Fibroblast of skin of right quadriceps (primary cell): ENCODE measurements at places on chromosomes 16 and 17.

GRCh38 chr17:9868552-9868951, 36.5 kb downstream of the RCVRN start:
- no peak for DNase-seq

GRCh38 chr16:89922477-89922883, 662 bp upstream of the TUBB3 start:
- DNase-seq: peak; percentile 93

DNA sequence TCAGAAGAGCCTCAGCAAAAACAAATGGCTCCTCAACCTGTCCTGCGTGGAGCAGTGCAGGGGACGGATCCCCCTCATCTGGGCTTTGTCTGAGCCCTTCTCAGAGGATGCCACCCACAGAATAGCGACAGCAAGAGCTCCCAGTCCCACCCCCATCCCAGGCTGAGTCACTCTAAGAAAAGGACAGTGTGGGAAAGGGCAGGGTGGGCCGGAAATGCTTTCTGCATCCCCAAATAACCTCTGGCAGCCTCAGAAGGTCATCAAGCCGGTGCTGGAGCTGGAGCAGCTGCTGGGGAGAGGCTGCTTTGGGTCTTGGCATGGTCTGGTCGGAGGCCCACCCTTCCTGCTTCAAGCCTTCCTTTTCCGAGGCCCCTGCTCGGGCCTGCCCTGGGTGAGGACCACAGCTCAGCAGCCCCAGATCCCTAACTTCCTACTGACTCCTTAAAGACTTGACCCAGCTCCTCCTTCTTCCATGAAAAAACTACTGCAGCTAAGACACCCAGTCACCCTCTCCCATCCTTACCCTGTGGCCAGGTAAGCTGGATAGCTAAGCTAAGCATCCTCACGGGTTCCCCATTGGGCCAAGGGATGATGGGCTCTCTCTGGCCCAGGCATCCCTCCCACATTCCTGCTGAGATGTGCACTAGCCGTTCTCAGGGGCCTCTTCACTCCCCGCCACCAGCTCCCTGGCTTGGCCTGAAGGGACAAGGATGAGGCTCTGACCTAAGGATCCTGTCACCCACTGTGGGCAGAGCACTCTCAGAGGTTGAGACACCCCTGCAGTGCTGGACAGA, 8.7 kb downstream of the SLC12A4 start:
- DNase-seq: peak; percentile 14

DNA sequence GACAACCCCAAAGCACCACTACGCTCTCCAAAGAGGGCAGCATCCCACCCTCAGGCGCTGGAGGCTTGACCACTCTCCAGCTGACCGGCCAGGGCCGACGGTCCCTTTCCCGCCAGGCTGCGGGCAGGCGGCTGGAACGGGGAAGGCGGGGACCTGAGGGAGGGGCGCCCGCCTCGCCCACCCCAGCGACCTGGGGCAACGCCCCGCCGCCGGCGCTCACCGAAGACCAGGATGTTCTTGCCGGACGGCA, 431 bp downstream of the DYNC1LI2 start:
- DNase-seq: no peak

DNA sequence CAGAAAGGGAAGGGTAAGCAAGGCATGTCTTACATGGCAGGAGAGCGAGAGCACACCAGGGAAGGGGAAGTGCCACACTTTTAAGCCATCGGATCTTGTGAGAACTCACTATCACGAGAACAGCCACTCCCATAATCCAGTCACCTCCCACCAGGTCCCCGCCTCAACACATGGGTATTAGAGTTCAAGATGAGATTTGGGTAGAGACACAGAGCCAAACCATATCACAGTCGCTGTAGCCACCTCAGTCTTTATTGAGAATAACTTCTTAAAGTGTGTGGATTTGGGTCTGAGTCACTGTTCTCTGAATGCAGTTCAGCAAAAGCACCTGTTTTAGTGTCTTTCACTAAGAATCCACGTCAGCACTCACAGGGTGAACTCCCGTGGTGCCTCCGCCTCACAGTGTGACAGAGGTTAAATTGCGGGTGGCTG, 195.2 kb upstream of the CHMP6 start:
- DNase-seq: no peak

DNA sequence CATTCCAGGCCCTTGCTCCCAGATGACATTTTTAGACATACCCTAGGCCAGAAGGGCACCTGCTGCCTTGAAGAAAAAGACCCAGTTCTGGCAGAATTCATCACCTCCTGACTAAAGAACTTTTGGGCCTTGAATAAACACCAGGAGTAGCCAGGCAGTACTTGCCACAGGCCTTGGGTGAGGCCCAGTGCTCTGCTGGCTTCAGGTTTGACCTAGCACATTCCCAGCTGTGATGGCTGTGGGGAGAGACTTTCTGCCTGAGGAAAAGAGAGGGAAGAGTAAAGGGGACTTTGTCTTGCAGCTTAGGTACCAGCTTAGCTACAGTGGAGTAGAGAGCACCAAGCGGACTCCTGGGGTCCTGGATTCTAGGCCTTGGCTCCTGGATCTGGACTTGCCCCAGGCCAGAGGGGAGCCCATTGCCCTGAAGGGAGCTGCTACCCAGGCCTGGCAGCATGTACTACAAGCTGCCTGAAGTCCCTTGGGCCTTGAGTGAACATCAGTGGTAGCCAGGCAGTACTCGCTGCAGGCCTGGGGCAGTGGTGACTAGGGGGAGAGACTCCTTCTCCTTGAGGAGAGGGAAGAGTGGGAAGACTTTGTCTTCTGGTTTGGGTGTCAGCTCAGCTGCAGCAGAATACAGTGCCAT, 44.3 kb downstream of the ABCA8 start:
- no peak for DNase-seq

- no peak for DNase-seq
These were observed 34.9 kb downstream of the ARHGAP17 start for GRCh38 chr16:24980077-24980793.

- DNase-seq: no peak
These were observed 661 bp downstream of the LRRC3C start for GRCh38 chr17:39927929-39928857.

- no peak for DNase-seq
These were observed 2.5 kb upstream of the C16orf87 start for GRCh38 chr16:46833460-46833800.

GRCh38 chr17:44209786-44210341, 9.6 kb downstream of the UBTF start:
- DNase-seq: no peak

DNA sequence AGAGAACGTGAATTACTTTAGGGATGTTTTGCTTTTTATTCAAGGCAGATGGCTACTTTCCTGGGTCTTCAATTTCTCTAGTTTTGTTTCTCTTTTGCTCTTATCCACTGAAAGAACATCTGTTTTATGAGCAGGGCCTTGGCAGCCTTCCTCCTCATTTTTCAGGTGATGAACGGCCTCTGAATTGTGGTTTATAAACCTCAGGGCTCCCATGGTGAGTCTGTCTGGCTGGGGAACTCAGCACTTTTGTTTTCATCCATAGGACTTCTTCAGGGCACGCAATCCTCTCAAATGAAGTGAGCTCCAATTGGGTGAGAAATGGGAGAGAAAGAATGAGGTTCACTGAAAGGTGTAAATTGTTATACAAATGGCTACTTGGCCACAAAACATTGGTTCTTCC, 186.4 kb upstream of the ERCC4 start:
- no peak for DNase-seq

DNA sequence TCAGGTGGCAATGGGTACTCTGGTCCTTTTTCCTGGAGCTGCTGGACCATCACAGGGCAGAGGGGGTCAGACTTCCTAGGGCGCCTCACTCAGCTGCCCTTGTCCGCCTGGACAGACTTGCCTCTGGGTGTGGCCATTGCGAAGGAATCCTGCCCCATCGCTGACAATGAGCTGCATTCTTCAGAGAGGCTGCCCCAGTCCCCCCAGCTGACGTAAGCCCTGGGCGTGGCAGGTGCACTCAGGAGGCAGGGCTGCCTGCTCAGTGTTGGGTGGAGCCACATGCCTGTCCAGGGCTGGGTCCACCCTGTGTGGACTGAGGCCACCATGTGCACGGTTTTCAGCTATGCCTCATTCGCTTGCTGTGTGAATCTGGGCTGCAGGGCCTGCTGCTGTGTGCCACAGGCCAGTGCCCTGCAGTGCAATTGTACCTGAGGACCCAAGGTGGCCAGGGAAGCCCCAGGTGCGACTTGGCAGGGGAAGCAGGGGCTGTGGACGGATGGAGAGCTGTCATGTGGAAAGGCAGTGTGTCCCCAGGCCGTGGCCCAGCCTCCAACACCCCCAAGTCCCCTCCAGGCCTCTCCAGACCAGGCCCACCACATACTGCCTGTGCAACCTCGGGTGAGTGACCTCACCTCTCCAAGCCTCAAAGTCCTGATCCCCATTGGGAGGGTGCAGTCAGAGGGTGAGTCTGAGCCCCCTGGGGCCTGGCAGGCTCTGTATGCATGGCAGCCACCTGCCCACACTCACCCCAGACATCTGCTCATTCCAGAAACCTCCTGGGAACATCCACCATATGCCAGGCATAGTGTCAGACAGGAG, 14.0 kb upstream of the MPRIP start:
- DNase-seq: peak; percentile 39

DNA sequence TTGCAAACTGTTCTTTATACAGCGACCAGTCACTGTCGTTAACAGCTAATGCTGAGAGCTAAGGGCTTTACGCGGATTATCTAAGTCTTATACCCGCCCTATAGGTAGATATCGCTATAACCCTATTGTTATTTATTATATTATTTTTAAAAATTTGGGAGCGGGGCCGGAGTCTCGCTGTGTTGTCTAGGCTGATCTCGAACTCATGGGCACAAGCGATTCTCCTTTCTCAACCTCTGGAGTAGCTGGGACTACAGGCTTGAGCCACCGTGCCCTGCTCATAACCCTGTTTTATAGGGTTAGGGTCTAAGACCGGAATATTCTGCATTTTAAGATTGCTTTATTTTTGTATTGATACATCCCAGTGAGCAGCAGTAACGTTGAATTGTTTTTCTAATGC, 24.7 kb downstream of the DEF8 start:
- no peak for DNase-seq

- DNase-seq: no peak
These were observed 532.8 kb upstream of the SALL1 start for GRCh38 chr16:51683882-51684281.

DNA sequence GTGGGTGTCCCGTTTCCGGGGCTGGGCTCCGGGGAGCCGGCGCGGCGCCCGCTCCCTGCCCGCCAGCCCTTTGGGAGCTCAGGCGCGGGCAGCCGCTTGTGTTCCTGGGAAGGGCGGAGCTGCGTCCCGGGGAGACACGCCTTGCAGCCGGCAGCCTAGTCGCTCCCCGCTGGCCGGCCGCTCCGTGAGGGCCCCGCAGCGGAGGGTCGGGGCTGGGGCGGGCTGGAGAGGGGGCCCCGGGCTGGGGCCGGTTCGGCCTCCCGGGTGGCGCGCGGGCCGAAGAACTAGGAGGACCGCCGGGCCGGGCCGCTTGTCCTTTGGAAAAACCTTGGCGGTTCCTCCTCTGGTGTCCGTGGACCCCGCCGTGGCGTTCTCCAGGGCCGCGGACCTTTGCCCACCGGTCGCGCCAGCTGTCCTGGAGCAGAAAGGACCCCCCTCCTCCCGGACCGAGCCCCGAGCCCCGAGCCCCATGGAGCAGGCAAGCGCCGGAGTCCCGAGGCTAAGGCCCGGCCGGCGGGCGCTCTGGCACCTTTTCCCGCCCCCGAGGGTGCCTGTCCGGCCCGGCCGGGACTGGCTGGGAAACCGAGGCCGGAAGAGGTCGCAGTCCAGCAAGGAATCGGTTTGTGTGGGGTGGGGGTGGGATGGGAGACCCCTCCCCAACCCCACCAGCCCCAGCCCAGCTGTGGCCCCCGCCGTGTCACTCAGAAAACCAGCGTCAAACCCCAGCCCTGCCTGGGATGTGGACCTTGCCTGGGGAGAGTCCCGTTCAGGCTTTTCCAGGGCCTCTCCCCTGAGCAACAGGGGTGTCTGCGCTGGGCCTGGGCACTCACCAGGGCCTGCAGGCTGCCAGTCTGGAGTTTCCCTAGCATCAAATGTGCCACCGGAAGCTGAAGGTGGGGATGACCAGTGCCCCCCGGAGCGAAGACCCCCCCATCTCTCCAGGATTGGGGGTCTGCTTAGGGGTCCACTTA, 6.8 kb upstream of the TBC1D3B start:
- DNase-seq: peak; percentile 65

GRCh38 chr17:39804839-39805238, 59.3 kb downstream of the IKZF3 start:
- no peak for DNase-seq

- no peak for DNase-seq
These were observed 109.6 kb downstream of the CLEC16A start for GRCh38 chr16:11053916-11054460.

DNA sequence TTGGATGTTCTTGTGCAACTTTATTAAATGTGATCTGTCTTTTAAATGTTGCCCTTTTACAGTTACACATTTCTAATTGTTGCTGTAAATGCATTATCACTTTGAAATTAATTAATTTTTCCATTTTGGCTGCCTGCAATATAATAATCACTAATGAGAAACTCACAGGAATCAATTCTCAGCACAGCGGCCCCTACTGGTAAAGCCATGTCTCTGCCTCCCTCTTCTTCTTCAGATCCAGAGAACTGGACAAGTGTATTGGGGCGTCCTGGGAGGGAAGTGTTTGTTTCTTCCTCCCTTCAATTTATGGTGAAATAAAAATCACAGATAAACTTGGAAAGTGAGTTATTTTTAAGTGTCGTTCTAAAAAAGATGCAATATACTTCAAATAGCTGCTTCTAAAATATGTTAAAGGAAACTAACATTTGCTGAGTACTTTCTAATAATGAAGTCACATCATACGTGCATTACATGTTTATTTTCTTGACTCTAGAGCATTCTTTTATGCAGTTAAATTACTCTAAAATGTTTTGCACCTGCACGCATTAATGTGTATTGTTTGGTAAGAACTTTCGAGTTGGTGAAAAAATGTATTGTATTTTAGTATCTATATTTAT, 338.0 kb downstream of the WWOX start:
- DNase-seq: peak; percentile 2

DNA sequence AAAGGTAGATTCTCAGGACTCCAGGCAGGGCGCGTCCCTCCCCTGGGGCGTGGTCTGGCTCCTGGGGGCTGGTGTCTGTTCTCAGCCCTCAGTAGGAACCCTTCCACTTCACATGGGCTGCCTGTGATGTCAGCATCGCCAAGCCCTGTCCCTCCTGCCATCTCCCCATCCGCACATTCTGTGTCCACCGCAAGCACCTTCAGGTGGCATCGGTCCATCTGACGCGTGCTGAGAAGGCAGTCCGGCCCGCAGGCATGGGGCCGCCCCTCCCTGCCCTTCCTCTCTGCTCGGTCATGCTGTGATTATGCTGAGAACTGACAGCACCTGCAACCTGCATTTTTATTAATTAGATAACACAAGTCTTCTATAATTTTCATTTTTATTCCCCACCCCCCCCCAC, 12.7 kb upstream of the DNAH17 start:
- no peak for DNase-seq

DNA sequence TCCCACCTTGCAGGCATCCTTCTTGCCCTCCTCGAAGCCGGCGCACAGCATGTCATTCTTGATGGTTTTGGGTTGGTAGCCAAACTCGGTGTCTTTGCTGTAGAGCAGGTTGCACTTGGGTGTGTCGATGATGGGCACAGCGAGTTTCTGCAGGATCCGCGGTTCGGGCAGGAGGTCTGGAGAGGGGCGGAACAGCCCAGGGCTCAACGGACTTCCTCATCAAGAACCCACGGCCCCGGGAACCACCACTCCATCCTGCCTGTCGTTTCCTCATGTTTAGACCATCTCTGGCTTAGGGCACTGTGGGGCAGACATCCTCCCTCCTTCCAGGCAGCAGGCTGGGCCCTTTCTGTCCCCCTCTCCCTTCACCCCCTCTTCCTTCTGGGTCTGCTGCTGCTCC, 6.5 kb downstream of the PRSS27 start:
- DNase-seq: no peak
